ENCODE measurements at places on chromosomes 2 and 18.

DNA sequence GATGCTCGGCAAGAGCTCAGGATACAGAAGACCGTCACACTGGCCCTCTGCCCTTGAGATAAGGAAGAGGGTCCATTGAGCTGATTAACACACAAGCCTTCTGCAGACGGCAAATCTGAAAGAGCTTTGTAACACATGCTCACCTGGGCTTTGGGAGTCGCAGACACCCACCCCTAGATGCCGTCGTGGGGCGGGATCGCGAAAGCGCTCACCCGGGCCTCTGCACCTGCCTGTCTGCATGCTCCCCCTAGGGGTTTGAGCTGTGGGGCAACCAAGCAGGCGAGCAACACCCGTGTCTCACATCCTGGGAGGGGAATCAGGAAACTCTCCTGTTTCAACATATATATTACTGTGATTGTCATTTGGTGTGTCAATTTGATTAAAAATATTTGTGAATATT lies 99.8 kb upstream of the KCNH7 start:
- DNase-seq, result no peak

- DNase-seq, result no peak
Measured at GRCh38 chr2:20440001-20440560, 6.8 kb upstream of the RHOB start.

GRCh38 chr18:77572537-77572936 lies 322.9 kb downstream of the GALR1 start:
- no peak for DNase-seq

DNA sequence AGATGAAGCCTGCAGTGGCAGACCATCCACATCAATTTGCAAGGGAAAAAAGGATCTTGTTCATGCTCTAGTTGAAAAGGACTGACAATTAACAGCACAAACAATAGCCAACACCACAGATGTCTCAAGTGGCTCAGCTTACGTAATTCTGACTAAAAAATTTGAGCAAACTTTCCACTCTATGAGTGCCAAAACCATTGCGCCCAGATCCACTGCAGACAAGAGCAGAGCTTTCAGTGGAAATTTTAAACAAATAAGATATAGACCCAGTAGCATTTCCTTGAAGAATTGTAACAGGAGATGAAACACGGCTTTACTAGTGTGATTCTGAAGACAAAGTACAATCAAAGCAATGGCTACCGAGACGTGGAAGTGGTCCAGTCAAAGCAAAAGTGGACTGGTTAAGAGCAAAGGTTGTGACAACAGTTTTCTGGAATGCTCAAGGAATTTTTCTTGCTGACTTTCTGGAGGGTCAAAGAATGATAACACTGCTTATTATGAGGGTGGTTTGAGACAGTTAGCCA lies 12.0 kb upstream of the ZNF396 start:
- DNase-seq, result no peak

GRCh38 chr18:63284173-63284799 lies 35.3 kb downstream of the BCL2 start:
- DNase-seq, result no peak

DNA sequence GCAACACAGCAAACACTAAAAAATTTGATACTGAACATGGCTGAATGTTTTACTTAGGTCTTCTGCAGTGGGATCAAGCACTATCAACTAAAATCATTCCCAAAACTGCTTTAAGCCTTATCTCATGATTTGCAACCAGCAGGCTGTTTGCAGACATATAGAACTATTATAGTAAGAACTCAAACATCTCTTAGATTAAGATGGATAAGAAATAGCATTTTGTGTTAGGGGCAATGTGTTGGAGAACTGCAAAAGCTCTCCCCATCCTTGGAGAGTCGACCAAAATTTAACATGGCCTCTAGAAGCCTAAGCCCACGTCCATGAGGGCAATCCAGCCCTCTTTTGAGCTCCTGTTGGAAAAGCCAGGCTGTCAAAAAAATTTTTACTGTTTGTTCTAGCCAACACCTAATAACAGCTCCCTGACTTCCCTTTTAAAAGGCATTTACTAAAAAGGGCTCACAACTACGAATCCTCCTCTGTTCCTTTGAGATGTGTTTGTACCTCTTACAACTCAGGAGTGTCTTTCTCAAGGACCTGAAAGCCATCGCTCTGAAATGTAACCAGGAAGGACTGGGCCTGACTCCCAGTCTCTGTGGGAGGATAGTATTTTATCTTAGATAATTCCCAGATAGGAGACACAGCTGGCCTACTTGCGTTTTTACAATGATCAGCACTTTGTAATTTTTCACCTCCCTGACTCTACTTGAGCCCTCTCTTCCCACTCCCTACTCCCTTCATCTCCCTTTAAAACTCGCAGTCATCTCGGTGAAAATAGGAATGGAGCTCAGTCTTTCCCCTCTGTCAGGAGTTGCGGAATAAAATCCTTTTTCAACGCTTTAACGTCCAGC lies 1.4 kb downstream of the KRCC1 start:
- no peak for DNase-seq

- peak; percentile 55 for DNase-seq
Measured at GRCh38 chr2:203708846-203709396, 2.5 kb downstream of the CD28 start.

- DNase-seq, result no peak
Measured at GRCh38 chr2:128258218-128258617, 60.5 kb downstream of the HS6ST1 start.

GRCh38 chr2:84314901-84315330 lies 144.2 kb downstream of the SUCLG1 start:
- peak; percentile 83 for DNase-seq

- peak; percentile 46 for DNase-seq
Measured at GRCh38 chr18:63409301-63409700, 13.0 kb downstream of the VPS4B start.

Measured in activated CD4-positive, alpha-beta T cell treated with anti-CD3 and anti-CD28 coated beads, Interleukin-10, Interleukin-2, amounts not matched to agents 100 ng/mL and 50 ng/mL, durations not matched to agents 16 hours and 8 hours (primary cell).